ENCODE measurements at places on chromosomes 16 and 17. TPM values are rescaled to one million over a fixed set of nuclear protein-coding genes. Genes with fewer than 3 reads are reported as not detected.

Gene GPR179
- 0.07 TPM for total RNA-seq

Gene PIRT
- total RNA-seq = not detected

Gene TAC4
- not detected for total RNA-seq

DNA sequence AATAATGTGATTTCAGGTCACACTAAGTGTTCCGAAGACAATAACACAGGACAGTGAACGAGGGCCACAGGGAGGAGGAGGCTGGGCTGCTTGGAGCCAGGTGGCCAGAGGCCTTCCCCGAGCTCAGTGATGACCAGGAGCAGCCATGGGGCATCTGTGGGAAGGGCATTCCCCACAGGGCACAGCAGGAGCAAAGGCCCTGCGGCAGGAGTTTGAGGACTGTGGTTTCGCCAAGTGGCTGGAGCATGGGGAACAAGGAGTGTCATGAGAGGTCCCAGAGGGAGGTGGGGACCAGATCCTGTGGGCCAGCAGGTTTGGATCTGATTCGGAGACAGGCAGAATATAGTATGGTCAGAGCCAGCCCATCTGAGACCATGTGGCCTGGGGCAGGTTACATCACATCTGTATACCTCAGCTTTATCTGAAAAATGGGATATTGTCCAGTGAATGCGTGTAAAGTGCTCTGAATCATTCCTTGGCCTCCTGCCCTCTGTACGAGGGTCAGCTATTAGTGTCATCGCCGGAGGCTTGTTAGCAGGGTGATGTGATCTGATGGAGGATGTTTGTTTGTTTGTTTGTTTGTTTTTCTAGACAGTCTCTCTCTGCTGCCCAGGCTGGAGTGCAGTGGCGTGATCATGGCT is 176.8 kb downstream of the KATNIP start:
- DNase-seq = no peak

GRCh38 chr17:9944704-9945103 is 39.6 kb upstream of the RCVRN start:
- no peak for DNase-seq

DNA sequence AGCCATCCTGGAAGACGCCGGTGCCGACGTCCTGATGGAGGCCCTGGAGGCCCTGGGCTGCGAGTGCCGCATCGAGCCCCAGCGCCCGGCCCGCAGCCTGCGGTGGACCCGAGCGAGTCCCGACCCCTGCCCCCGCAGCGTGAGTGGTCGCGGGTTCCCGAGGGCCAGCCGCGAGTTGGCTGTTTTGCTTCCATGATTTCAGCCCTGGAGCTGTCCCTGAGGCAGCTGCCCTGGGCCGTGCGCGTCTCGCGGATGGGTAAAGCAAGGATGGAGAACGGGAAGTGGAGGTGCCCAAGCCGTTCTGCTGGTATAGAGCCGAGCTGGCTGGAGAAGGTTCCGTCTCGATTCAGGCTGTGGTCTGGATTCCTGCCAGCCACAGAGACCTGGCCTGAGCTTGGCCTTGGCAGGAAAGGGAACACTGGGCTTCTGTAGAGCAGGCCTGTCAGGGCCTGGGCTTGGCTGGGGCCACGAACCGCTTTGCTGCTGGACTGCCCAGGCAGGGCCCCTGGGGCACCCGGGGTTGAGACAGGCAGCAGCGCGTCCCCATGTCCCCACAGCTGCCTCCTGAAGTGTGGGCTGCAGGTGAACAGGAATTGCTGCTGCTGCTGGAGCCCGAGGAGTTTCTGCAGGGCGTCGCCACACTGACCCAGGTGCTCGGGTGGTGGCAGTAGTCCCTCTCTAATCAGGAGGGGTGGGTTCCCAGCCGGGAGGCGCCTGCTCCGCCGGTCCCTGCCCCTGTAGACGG is 941 bp upstream of the MRPS34 start:
- DNase-seq = no peak

- DNase-seq = peak; percentile 74
Measured at GRCh38 chr16:46746821-46747776, 1.0 kb downstream of the MYLK3 start.

- DNase-seq = no peak
Measured at GRCh38 chr17:59512844-59513385, 52.5 kb upstream of the DHX40 start.

DNA sequence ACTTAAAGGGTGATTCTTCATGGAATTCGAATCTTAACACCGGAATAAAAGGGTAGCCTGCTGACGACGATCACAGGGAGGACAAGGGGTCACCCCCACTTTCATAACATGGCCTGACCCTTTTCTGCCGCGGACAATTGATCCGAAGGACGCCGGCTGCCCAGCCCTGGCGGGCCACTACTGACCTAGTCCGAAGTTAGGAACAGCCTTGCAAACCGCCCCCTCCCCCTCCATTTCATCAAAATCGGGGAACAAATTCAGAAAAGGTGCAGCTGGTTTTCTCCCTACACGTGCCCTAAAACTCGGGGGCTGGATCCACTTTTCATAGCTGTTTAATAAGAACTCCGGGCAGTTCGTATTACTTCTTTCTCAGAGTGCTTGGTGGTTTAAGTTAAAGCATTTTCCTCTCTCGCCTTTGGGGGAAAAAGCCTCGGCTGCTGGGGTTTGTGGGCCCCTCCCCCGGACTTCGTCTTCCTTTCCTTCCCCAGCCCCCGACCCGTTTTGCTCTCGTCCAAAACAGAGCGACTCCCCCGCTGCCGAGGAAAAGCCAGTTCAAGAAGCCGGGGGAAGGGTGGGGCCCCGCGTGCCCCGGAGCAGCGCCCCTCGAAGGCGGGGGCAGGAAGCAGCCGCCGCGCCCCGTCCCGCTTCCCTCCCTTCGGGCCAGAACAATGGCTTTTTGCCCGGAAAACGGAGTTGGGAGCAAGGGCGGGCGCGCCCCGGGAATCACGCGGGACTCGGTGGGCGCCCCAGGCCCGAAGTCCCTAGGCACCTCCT is 641 bp upstream of the CBX2 start:
- peak; percentile 46 for DNase-seq

DNA sequence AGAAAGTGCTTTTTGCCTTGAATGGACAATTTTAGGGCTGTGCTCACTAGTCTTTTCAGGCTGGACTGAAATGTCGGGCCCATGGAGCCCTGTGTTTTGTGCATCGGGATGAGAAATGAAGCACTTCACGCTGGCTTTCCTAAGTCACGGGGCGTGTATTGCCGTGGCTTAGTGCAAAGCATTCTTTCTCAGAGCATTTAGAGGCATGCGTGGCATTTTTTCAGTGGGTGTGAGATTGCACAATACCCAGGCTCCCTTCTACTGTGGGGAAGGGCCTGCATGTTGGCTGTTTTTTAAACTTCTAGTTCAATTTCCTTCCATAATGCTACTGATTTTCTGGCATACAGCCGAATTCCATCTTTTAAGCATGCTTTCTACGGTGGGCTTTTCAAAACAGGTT is 12.6 kb upstream of the POLR3E start:
- DNase-seq = no peak

DNA sequence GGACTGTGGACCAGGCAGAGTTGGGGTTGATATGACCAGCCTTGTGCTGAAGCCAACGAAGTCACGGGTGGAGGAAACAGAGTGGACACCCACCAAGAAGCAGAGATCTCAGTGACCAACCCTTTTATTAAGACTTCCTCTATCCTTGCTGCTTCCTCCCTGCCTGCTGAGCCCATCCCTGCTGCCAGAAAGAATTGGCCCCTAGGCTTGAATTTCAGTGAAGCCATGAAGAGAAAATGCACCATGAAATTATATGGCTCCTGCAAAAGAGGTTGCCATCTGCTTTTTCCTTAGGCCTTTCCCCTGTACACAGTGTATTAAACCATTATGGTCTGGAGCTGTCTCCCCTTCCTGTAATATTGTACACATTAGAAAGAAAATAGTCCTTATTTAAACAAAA is 246.7 kb downstream of the HS3ST3B1 start:
- DNase-seq = no peak

DNA sequence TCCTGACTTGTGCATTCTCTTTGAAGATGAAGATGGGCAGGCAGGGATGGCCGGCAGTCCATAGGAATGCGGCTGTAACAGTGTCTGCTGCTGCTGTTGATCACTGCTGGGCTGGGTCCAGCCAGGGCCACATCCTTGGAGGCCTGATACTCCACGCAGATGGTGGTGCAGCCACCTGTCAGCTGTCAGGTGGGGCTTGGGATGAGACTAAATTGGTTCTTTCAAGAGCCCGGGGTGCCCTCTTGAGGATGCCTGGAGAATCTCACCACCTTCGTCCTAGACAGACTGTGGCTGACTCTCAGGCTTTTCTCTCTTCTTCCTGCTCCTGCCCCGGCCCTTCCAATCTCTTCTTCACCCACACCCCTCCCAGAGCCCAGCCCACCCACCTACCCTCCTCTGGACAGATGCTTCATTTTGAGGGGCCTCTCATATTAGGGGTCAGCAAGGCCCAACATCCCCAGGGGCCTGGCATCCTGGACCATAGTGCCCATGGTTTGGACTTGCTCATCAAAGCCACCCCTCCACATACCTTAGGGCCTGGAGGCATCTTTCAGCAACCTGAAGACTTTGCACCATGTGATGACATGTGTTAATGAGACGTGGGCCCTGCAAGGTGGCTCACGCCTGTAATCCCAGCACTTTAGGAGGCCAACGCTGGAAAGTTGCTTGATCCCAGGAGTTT is 19.1 kb downstream of the OSBPL7 start:
- peak; percentile 67 for DNase-seq

GRCh38 chr17:35747540-35748017 is 5.5 kb downstream of the GAS2L2 start:
- DNase-seq = peak; percentile 54
